ENCODE measurements at places on chromosomes 2 and 18.

DNA sequence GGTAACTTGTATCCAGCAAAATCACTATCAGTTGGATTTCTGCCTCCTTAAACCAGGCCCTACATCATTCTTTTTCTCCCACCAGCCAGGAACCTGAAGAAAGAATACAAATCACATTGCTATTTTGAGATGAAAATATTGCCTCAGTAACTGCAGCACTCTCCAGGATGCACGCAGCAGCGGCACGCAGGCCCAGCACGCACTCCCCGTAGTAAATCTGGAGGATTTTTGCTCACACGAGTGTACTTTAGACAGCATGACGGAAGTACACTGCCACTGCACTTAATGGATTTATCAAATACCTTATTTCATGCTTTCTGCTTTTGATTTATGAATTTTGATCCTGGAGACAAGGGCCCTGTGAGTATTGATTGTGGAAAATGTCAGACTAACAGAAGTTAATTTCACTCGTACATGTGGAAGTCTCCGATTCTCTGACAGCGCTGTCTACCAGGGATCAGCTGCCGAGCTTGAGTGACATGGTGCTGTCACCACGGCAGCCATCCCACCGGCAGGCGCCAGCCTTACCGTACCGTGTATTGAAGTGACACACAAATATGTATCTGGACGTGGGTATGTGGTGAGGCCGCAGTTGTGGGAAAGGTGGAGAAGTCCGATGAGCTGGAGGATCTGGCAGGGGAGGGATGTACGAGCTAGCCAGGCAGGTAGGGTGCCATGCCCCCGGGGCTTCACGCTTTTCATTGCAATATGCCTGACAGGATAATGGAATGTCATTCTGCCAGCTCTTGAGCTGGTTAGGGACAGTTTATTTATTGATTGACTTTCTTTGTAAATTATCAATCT lies 863.7 kb downstream of the GALR1 start:
- no peak for DNase-seq

GRCh38 chr2:86002375-86002774 lies 103.3 kb downstream of the POLR1A start:
- no peak for DNase-seq

DNA sequence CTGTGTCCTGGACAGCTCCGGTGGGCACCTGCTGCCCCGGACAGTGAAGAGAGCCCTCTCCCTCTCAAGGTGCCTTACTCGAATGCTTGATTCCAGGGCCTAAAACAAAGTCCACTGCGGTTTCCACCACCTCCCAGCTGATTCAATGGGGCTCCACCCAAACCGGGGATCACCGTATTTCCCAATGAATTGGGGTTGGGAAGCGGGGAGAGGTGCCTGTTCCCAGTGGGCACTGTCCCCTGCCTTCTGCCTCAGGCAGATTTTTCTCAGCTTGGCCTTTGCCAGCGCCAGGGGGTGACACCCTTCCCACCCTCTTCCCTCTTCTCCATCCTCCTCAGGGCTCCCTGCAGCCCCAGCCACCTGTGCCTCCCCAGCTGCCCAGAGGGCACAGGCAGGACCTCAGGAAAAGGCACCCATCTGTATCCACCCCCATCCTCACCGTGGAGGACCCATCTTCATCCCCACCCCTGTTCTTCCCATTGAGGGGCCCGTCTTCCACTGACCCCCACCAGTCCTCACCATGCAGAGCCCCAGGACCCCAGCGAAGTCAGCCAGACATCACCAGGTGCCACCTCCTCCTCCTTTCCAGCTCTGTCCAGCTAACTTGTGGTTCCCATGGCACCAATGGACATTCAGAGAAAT lies 66.7 kb upstream of the HPCAL1 start:
- no peak for DNase-seq

DNA sequence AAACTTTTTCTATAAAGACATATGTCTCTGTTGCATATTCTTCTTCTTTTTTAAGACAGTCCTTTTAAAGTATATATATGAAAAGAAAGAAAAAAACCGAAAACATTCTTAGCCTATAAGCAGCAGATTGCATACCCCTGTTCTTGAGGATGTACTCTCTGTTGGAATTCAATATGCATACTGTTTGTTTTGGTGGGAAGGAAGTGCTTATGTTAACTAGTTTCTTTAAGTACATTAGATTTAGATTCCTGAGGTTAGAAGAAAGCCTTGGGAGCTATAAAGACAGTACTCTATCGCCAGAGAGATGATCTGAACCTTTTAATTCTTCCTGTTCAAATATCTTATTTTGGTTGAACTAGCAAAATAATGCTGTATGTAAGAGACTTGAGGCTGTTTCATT lies 46.8 kb upstream of the TBR1 start:
- no peak for DNase-seq

- DNase-seq = no peak
Observed at GRCh38 chr2:141942006-141942789, 188.6 kb downstream of the LRP1B start.

- no peak for DNase-seq
Observed at GRCh38 chr18:44958455-44958854, 277.8 kb downstream of the SETBP1 start.

DNA sequence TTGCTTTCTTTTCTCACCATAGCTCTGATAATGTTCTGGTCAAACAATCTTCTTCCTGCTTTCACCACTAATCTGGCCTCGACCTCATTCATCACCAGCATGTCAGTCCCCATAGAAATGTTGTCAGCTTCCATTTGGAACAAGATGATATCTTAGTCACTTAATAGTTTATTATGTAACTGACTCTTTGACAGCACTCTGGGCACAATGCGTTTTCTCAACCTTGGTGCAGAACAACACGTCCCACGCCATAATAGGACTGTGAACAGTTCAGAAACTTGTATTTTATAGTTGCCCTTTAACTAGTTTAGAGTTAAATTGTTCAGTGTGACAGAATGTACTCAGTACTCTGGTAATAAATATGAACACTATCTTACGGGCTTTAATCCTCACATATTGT lies 106.0 kb downstream of the MC4R start:
- no peak for DNase-seq

Measured in non-pigmented ciliary epithelial cell (primary cell).